ENCODE measurements at places on chromosomes 2 and 18.

GRCh38 chr2:202154613-202155012 lies 81.6 kb downstream of the KIAA2012 start:
- no peak overlapping the region for H3K27ac ChIP-seq
- no peaks in the 10 kb centered on the region for H3K27me3 ChIP-seq
- H3K36me3 ChIP-seq: no peaks in the 10 kb centered on the region
- H3K4me3 ChIP-seq: no peak overlapping the region

DNA sequence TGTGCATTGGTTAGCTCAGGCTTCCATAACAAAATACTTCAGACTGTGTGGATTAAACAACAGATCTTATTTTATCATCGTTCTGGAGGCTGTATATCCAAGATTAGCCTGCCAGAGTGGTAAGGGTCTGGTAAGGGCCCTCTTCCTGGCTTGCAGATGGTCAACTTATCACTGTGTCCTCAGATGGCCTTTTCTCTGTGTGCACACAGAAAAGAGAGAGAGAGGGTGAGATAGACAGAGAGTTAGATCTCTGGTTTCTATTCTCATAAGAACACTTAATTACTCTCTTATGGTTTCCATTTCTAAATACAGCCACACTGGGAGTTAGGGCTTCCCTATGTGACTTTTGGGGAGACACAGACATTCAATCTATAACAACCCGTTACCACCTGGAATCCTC lies 1003.5 kb downstream of the TSN start:
- no peak overlapping the region for H3K27ac ChIP-seq
- no peaks in the 10 kb centered on the region for H3K36me3 ChIP-seq
- H3K27me3 ChIP-seq: no peaks in the 10 kb centered on the region
- H3K4me3 ChIP-seq: no peak overlapping the region
- no peaks in the 10 kb centered on the region for H3K4me1 ChIP-seq

DNA sequence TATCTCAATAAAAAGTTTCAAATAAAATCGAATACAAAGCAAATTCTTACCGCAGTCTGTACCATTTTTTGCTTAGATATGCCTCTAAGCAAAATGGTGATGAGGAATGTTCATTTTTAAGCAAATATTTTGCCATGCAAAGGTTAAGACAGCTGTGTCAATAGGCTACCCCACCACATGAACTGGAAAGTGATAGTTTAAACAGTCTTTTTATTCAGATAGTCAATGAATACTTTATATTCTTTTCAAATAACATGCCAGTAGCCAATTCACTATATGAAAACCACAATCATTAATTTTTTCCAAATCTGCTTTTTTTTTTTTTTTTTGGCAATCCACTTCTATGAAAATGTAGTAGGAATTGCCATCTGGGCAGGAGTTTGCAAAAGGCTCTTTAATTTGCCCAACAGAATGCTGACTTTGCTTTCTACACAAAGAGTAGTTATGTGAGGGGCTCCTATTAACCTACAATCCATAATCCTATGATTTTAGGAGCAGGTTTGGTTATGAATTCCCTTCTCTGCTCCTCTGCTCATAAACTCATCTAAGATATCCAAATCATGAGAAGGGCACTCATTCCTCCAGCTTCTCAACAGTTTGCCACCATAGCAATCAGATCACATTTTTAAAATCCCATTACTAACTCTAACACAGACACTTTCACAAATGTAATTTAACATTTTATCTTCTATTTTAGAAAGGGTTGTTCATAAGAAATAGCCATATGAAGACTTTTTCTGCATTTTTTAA lies 69.2 kb downstream of the SLC40A1 start:
- no peak overlapping the region for H3K4me3 ChIP-seq
- H3K4me1 ChIP-seq: no peaks in the 10 kb centered on the region
- H3K27ac ChIP-seq: no peak overlapping the region

DNA sequence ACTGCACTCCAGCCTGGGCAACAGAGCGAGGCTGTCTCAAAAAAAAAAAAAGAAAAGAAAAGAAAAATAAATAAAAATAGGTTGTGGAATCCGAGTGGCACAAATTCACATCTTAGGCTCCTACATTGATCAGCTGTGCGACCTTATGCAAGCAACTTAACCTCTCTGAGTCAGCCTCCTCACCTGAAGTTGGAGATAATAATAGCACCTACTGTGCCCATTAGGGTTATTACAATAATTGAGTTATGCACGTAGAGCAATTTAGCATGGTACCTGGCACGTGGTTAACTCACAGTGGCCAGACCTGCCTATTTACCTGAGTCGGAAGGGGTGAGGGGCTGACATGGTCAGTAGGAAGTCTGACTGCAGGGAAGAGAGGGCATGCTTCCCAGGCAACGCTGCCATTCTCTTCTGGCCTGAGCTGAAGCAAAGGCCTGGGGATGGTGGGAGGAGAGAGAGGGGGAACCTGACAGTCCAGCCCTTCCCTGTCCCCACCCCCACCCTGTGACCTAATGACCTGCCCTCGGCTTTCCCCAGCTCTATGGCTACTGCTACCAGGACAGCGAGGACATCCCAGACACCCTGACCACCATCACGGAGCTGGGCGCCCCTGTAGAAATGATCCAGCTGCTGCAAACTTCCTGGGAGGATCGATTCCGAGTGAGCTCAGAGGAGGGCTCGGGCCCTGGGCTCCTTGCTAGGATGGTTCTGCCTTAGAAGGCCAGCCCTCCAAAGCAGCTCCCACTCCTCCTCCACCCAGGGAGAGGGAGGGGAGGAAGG lies 5.1 kb downstream of the PKDCC start:
- H3K4me3 ChIP-seq: peak overlapping the region; percentile 95
- H3K27me3 ChIP-seq: no peaks in the 10 kb centered on the region
- H3K4me1 ChIP-seq: peaks cover 73% of the 10 kb centered on the region
- DNase-seq: no peak
- no peaks in the 10 kb centered on the region for H3K36me3 ChIP-seq

- H3K27ac ChIP-seq: peak overlapping the region; percentile 59
- no peak overlapping the region for H3K4me3 ChIP-seq
- H3K4me1 ChIP-seq: peaks cover 68% of the 10 kb centered on the region
- no peaks in the 10 kb centered on the region for H3K27me3 ChIP-seq
- peaks cover 18% of the 10 kb centered on the region for H3K36me3 ChIP-seq
These were observed 56.0 kb upstream of the RBM44 start for GRCh38 chr2:237742614-237743013.

GRCh38 chr2:109351164-109351756 lies 222.3 kb downstream of the SH3RF3 start:
- H3K27me3 ChIP-seq: no peaks in the 10 kb centered on the region
- peak; percentile 80 for DNase-seq
- peaks cover 52% of the 10 kb centered on the region for H3K4me1 ChIP-seq
- peak overlapping the region; percentile 67 for H3K27ac ChIP-seq
- H3K4me3 ChIP-seq: no peak overlapping the region
